Activated CD8-positive, alpha-beta memory T cell treated with anti-CD3 and anti-CD28 coated beads for 48 hours (primary cell): ENCODE measurements at places on chromosomes 6 and 20.

GRCh38 chr6:116144605-116145004, 18.7 kb upstream of the COL10A1 start:
- DNase-seq: no peak

- no peak for DNase-seq
Observed at GRCh38 chr6:137087902-137088301, 43.1 kb upstream of the IL20RA start.

DNA sequence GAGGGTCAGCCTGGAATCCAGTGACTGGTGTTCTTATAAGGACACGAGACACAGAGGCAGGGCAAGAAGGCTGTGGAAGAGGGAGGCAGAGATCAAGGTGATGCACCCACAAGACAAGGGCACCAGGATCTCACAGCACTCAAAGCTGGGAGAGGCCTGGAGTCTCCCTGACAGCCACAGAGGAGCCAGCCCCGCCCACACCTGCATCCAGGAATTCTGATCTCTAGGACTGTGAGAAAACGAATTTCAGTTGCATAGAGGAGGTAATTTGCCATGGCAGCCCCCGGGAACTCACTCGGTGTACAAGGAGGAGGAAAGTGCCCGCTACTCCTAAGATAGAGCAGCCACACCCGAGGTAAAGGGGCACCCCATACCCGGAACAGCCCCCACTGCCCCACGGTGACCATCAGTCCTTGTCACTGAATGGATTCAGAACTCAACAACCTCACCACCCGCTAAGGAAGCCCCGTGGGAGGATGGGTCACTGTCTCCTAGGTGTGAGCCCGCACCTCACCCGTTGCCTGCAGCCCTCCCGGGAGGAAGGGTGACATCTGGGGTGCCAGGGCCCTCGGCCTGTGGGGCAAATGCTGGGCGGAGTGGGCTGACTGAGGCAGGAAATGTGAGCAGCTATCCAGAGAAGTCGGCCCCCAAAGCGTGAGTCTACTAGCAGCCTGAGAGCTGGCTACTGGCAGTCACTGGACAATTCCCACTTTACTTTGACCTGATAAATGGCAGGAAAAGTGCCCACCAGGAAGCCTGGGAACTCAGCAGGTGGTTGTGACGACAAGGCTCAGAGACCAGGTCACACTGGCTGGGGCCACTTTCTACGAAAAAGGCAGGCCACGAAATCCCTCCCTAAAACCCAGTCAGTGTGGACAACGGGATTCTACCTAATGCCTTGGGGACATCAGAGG, 22.4 kb downstream of the DLL1 start:
- DNase-seq: no peak

DNA sequence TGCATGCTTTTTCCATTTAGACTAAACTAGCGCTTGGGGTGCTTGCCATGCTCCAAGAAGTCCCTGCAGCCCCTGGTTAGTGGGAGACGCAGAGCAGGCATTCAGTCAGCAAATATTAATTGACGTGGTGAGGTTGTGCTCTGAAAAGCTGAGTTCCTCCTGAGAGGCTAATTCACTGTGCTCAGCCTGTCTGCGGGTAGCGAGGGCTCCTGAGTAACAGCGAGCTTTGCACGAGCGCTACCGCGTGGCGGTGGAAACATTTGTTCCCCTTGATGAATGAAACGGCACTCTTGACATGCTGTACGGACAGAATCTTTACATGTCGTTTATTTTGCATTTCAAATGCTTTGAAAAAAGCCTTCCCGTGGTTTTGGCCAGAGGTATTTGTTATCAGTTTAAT, 170.6 kb upstream of the AGPAT4 start:
- no peak for DNase-seq

DNA sequence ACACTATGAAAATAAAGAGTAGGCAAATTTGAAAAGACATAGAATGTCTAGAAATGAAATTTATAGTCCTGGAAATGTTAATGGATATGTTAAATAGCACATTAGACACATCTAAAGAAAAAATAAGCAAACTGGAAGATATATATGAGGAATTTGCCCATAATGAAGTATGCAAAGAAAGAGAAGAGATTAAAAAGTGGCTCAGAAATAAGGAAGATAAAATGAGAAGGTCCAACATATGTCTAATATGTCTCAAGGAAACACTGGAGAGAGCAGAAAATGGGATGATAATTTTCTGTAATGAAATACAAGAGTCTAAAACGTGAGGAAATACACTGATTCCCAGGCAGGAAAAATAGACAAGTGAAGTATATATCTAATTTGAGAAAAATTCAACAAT, 36.6 kb upstream of the ARID1B start:
- no peak for DNase-seq

- DNase-seq: no peak
Observed at GRCh38 chr6:75268988-75269354, 15.6 kb downstream of the TMEM30A start.

DNA sequence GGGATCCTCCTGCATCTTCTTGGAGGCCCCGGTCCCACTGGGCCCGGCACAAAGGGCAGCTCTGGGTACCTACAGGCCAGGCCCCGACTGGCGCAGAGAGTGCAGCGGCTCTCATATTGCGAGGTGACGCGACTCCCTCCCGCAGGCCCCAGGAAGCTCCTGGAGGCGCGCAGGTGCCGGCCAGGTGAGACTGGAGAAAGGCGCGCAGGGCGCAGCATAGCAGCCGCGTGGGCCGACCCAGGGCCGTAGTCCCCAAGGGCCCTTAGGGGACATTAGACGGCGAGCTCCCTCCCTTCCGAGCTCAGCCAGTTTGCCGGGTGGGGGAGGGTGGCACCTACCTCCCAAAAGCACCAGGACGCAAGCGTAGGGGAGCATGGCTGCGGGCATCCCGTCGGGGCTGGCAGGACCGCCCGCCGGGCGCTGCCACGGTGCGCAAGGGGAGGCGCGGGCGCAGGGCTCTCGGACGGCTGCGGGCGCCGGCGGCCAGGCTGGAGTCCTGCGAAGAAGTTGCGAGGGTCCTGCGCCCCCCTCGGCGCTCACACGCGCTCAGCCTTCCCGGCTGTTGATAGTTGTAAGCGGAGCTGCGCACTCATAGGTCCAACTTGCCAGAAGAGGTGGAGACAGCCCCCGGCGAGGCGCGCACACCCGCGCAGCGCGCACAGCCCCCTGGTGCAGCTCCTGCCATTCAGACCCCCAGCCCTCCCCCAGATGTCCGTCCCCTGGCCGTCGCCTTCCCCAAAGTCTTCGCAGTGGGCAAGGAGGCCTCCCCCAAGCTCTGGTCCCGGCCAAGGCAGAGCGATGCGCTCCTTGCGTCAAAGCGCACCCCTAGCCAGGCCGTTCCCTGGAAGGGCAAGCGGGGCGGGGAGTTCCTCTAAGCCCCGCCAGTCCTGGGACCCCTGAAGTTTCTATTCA, 622 bp downstream of the APCDD1L start:
- DNase-seq: no peak

GRCh38 chr6:1736346-1737105, 126.8 kb downstream of the FOXC1 start:
- DNase-seq: no peak

GRCh38 chr6:5634525-5634924, 372.2 kb downstream of the NRN1 start:
- no peak for DNase-seq

- no peak for DNase-seq
Observed at GRCh38 chr6:40764726-40765125, 177.6 kb upstream of the LRFN2 start.

GRCh38 chr6:132687306-132687705, 26.5 kb downstream of the VNN1 start:
- no peak for DNase-seq

GRCh38 chr6:138400326-138400725, 3.7 kb upstream of the HEBP2 start:
- DNase-seq: no peak

DNA sequence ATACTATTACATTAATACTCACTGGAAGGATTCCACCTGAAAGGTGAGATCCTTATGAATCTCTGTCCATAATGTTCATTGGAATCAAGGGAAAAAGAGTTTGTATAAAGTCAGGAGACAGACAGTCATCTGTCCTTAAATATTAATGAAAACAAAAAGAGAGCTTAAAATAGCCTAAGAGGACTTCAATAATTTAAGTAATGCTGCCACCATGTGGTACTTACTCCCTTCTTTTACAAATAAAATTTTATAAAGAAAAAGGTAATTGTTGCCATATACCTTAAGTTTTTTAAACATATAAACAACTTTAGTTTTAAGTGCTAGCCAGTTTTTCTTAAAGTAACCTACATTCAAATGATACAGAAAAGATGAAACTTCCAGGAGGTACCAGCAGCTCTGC, 5.1 kb downstream of the BLOC1S5 start:
- DNase-seq: no peak

DNA sequence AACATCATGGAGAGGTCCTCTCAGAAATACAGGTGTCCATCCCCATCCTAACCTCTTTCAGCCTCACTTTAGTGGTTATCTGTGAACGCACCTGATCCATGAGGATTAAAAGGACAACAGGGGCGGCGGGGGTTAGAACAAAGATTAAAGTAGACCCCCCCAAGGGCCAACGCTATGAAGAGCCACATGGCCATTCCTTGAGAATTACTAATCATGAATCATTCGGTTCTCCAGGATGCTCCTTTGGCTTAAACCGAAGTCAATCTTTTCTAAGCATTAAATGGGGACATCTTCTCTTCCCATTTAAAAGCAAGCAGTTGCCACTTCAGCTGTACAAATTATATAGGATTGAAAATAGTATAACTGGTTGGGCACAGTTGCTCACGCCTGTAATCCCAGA, 212.4 kb downstream of the GMPR start:
- no peak for DNase-seq

- no peak for DNase-seq
Observed at GRCh38 chr6:19142275-19142674, 694.9 kb upstream of the ID4 start.

- no peak for DNase-seq
Observed at GRCh38 chr6:43912598-43913371, 142.8 kb downstream of the VEGFA start.

GRCh38 chr6:55536391-55536956, 42.5 kb downstream of the HMGCLL1 start:
- no peak for DNase-seq

DNA sequence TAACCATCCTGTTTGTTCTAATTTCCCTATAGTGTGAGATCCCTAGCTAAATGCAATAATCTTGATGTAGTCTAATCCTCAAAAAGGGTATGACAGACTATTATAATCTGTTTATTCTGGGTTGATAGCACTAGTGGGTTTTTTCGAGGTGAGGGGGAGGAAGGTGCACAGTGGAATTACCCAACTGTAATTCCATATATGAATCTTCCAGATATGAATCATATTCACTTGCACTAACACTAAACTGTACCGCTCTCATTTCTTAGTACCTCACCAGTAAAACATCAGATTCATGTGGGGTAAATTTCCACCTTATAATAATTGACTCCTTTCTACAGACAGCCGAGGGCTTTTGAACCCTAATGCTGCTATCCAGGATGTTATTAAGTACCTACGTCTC, 16.5 kb downstream of the NCOA7 start:
- DNase-seq: no peak
